Hindlimb muscle (tissue), 1 donor: ENCODE measurements at places on chromosomes 4 and X.

- DNase-seq, result no peak
Observed at GRCh38 chrX:17563515-17563914, 173.8 kb upstream of the SCML1 start.

DNA sequence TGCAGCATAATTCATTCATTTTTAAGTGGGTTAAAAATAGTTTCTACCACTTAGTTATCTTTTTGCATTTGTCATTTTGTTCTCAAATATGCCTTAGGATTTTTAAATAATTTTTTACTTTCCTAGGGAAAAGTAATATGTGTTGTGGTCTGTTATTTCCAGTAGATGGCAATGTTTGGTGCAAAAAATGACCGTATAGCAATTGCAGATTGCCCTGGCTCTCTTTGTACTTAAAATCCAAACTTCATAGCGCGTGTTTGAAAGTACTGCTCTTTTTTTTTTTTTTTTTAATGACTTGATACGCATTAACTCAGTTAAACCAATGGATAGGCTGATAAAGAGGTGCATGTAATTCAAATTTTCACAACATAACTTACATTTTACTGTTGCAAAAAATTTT, 74.4 kb upstream of the RBMX start:
- DNase-seq, result peak; percentile 2

DNA sequence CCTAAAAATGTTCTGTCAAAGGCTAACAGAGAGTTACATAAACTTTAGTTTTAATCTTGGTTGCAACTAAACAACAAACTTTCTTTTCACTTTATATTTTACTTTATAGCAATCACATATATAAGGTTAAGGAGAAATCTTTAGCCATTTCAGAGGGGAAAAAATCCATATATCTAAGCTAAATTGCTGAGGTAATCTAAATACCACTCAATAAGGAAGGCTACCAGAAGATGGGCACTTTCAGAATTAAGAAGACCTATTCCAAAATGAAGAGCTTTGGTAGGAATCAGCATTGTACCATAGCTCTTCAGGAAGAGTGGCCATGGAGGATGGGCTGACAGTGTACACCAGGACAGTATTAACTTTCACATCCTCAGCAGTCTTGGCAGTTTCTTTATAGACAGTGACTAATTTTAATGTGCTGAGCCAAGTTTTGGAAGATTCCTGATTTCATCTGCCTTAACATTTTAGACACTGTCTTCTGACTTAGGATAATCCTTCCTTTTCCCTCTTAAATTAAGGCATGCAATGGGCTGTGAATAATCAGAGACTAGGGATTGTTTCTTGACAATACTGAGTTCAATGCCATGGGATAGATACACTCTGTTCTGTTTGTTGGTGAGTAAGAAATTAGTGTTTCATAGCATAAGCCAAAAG, 7.1 kb downstream of the FAT4 start:
- peak; percentile 59 for DNase-seq

- DNase-seq, result no peak
Observed at GRCh38 chr4:75736862-75737261, 12.5 kb downstream of the USO1 start.

GRCh38 chrX:17633546-17633945, 103.7 kb upstream of the SCML1 start:
- DNase-seq, result no peak

DNA sequence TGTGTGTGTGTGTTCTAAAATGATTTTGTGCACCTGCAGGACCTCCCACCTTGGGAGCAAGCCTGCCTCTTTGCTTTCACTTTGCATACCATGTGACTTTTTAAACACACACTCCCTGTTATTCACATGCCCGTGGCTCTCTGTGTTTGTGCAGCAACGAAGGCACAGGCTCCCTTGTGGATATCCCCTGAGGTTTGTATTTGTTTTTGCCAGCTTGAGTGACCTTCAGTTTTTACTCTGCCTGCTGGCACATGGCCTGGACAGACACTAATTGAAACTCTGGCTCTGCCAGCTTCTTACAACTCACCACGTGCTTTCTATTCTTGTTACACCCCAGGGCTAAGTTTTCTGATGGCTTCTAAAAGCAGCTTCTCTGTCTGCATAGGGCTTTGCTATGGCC, 885.8 kb downstream of the SH3BGRL start:
- DNase-seq, result no peak

GRCh38 chr4:39124885-39125599, 57.3 kb upstream of the WDR19 start:
- DNase-seq, result no peak

DNA sequence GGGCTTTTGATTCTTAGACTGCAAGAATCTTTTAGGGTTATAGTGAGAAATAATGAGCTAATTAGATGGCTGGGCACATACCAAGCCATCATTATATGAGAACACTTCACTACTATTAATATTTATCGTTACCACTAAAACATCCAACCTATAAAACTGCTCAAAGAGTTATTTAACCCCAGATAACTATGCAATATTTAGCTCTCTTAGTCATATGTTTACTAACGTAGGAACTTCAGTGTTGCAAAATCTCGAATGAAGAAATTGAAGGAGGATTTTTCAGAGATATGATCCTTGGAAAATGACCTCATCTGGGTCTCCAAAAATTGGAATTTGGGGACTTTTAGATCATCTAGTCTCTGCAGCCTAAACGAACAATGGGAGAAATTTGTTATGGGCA, 265.0 kb upstream of the RPS6KA3 start:
- DNase-seq, result no peak

GRCh38 chr4:83358410-83358809, 23.8 kb upstream of the HPSE start:
- DNase-seq, result no peak

- DNase-seq, result no peak
Observed at GRCh38 chr4:56979421-56980072, 851 bp downstream of the POLR2B start.

- peak; percentile 23 for DNase-seq
Observed at GRCh38 chr4:138734746-138735145, 280.8 kb upstream of the NOCT start.

GRCh38 chr4:146105464-146105863, 70.1 kb upstream of the LSM6 start:
- no peak for DNase-seq

- peak; percentile 11 for DNase-seq
Observed at GRCh38 chrX:50157545-50158135, 43.2 kb downstream of the AKAP4 start.

GRCh38 chr4:185671066-185671465, 135.8 kb upstream of the PDLIM3 start:
- DNase-seq, result no peak

- DNase-seq, result no peak
Observed at GRCh38 chr4:146283758-146284651, 69.7 kb downstream of the REELD1 start.

DNA sequence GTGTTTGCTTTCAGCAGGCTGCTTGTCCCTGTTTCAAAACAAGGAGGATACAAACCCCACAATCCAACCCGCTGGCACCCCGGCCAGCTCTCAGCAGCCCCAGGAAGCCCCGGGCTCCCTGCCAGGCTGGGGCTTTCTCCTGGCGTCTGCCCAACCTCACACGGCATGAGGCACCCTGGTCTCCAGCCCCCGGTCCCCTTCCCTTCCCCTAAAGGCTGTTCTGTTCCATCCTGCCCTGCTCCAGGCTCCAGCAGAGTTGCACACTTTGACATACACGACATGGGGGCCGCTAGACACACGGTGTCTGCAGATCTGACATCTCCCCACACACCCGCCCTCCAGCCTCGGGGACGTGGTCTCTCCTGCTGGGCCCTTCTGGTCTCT, 107.7 kb upstream of the ADRA2C start:
- DNase-seq, result no peak

- no peak for DNase-seq
Observed at GRCh38 chr4:116357758-116358157, 727.6 kb downstream of the TRAM1L1 start.

DNA sequence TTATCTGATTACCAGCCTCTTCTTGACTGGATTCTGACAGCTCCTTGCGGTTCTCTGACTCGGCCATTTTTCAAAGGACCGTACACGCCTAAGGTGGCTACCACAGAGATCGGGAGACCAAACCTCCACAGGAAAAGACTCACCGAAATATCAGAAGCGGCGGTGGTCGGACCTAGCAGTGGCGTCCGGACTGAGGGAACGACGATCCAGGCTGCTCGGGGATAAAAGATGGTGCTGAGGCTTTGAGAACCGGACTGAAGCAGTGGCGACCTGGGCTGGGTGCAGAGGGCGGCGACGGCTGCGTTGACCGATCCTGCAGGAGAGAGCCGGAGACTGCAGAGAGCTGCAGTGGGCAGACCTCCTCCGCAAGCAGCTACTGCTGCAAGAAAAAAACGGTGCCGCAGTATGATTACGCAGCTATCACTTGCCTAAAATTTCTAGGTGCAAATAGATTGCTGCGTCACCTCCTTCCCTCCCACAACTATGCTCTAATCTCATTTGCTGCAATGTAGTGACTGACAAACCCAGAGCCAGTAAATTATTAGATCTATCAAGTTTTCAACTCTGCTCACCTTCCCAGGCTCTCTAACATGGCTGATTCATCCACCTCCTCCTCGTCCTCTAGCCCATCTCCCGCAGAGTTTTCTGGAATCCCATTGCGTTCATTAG, at the start of gene NAP1L2:
Gene NAP1L2 (minus strand): TSS at position 426 of the 669 bp plus-strand sequence. CDS start 359 bp downstream, at position 67.
- DNase-seq, result peak; percentile 34

- no peak for DNase-seq
Observed at GRCh38 chrX:20352935-20353336, 86.2 kb upstream of the RPS6KA3 start.

DNA sequence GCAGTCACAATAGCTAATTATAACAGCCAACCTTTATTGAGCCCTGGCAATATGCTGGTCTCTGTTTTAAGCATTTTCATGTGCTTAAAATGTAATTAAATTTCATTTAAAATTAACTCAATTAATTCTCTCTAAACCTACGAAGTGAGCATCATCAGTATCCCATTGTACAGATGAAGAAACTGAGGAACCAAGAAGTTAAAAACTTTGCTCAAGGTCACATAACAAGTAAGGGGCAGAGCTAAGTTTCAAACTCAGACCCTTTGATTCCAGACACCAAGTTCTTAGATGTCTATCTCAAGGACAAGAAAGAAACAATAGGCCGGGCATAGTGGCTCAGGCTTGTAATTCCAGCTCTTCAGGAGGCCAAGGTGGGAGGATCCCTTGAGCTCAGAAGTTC, 55.9 kb upstream of the NFKB1 start:
- no peak for DNase-seq

DNA sequence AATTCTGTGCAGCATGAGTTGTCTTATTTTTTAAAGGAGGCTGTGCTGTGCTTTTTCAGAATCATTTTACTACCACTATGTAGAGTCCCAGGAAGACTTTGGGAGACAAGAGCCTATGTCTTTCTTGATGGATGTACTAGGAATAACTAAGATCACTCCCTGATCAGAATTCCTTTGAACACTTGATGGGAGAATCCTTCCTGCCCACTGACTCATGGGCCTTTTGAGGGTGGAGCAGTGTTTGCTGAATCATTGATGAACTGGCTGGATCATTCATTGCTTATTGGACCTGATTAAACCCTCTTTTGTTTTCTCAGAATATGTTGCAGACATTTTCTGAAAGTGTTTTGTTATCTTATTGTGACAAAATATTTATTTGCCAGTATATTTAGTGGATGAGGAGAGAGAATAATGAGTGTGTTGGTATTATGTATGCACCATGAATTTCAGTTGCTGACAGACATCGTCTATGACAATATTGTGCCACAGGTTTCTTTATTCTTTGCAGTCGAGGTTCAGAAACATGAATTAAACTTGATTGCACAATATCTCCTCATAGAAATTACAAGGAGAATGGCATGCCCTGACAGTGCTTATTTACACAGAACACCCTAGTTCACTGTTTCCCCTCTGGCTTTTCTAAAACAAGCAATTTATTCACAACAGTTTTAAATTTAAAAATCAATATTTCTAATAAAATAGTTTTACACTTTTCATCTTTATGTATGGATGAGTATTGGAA, 36.3 kb downstream of the POU4F2 start:
- no peak for DNase-seq

GRCh38 chrX:116863029-116863428, 400.3 kb upstream of the CT83 start:
- no peak for DNase-seq

DNA sequence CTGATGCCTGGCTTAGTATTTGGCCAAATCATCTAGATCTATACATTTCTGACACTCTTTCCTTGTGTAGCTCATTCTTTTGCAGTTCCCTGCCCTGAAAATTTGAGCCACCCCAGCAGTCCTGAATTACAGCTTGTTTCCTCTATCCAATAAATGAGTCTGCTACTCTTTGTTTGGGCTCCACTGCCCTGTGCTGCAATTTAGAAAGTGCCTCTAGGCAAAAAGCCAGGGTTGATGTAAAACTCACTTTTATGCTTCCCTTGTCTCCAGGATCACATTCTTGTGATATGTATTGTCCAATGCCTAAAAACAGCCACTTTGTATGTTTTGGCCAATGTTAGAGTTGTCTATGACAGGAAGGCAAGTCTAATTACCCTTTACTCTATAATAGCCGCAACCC, 101.7 kb upstream of the MAP3K15 start:
- DNase-seq, result no peak

DNA sequence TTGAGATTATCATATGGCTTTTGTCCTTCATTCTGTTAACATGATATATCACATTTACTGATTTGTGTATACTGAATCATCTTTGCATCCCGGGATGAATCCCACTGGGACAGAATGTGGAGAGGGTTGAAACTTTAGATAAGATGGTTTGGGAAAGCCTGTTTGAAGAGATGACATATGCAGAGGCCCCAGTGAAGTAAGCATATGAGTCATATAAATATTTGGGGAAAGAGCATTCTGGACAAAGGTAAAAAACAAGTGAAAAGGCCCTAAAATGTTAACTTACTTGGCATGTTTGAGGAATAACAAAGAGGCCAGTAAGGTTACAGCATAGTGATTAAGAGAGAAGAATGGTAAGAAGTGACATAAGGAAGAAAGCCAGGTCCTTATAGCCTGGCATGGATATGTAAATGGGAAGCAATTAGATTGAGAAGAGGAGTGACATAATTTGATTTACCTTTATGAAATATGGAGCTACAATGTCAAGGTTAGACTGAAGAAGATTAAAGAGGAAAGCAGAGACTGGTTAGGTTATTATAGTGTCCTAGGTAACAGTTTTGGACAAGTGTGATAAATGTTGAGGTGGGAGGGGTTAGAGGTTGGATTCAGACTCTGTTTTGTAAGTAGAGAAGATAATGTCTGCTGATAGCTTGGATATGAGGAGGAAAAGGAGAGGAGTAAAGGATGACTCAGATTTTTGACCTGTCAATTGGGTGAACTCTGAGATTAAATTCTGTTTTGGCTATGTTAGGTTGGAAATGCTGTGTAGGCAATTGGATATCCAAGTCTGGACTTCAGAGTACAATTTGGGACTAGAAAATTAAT, 54.6 kb upstream of the DRP2 start:
- DNase-seq, result no peak

DNA sequence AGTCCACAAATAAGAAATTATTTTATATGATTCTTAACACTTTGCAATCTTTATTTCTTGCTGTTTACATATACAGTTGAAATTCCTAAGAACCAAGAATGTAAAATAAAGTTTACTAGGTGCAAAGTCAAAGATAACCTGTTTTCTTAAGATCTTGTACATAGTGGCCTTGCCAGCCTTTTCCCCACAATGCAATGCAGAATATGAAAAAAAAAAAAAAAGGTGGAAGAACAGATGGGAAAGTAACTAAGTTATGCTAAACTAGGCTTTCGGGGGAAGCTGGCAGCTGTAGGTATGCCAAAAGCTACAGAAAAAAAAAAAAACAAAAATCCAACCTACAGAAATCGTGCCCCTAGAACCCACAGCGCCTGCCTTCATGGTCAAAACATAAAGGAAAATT, 1588.4 kb downstream of the STIM2 start:
- DNase-seq, result no peak

GRCh38 chr4:144721994-144722393, 76.0 kb downstream of the HHIP start:
- DNase-seq, result no peak

- peak; percentile 34 for DNase-seq
Observed at GRCh38 chr4:15989424-15989823, 26.4 kb upstream of the FGFBP2 start.
